ENCODE measurements at places on chromosomes 6 and 20. TPM values are rescaled to one million over a fixed set of nuclear protein-coding genes. Genes with fewer than 3 reads are reported as not detected.

PNPLA1 gene
- not detected for total RNA-seq

FRS3 gene
- 3.0 TPM for total RNA-seq

TRDN gene
- not detected for total RNA-seq

TTK gene
- total RNA-seq, result 1.2 TPM

ATP9A gene
- 83.8 TPM for total RNA-seq

CCN2 gene
- 71.8 TPM for total RNA-seq

HSPA12B gene
- total RNA-seq, result 2.2 TPM

EPB41L1 gene
- total RNA-seq, result 167 TPM

CAGE1 gene
- total RNA-seq, result not detected

PDYN gene
- not detected for total RNA-seq

BIRC7 gene
- not detected for total RNA-seq

ZNF391 gene
- 2.4 TPM for total RNA-seq

COX4I2 gene
- total RNA-seq, result not detected

OXT gene
- total RNA-seq, result not detected

PGBD1 gene
- 1.6 TPM for total RNA-seq

KIF25 gene
- not detected for total RNA-seq

DAAM2 gene
- total RNA-seq, result 20.8 TPM

EYA4 gene
- not detected for total RNA-seq

LPIN3 gene
- total RNA-seq, result 96.9 TPM

XKR7 gene
- not detected for total RNA-seq

L3MBTL3 gene
- total RNA-seq, result 57.6 TPM

ZC2HC1B gene
- not detected for total RNA-seq

HCRTR2 gene
- not detected for total RNA-seq

DNMT3B gene
- total RNA-seq, result 0.37 TPM

SOX18 gene
- 1.8 TPM for total RNA-seq

SLC35D3 gene
- total RNA-seq, result not detected

ITPR3 gene
- 117 TPM for total RNA-seq

SCRT2 gene
- total RNA-seq, result not detected

RAB44 gene
- 0.14 TPM for total RNA-seq

Data from transverse colon (tissue), 4 donors.